ENCODE measurements at places on chromosomes 2 and 18.

DNA sequence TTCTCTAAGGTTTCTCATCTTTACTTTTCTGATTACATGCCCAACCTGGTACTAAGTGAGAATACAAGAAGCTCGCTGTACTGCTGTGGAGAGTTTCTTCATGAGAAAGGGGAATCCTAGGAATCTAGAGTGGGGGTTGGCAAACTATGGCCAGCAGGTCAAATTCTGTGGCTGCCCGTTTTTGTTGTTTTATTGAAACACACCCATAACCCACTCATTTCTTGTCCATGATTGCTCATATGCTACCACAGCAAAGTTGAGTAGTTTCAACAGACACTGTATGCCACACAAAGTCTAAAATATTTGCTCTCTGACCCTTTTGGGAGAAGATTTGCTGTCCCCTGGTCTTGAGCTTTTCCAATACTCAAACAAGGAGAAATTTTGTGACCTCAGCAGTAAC lies 58.8 kb downstream of the C2orf74 start:
- DNase-seq: peak; percentile 8

DNA sequence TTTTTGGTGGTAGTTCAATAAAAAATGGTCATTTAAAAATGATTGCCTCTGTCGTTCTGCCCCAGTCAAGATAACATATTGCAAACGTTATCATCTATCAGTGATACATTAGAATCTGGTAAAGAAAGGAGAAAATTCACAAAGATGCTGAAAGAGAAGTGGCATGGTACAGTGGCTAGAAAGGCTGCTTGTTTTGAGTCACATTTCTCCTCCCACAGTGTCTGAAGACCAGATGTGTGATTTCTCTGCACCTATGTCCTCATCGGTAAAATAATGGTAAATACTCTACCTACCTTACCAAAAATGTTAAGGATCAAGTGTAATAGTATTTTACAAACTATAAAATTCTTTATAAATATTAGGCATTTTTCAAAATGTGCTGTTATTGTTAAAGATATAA lies 76.1 kb upstream of the NOSTRIN start:
- DNase-seq: no peak

- DNase-seq: peak; percentile 78
Observed at GRCh38 chr2:240021488-240022104, 3.5 kb downstream of the NDUFA10 start.

- DNase-seq: no peak
Observed at GRCh38 chr18:55398858-55399257, 189.1 kb downstream of the TCF4 start.

Data from epithelial cell of esophagus (primary cell).